NCI-H2081 treated with DMSO at 0.1 percent for 48 hours (cell line): ENCODE measurements at places on chromosomes 2 and 18.

DNA sequence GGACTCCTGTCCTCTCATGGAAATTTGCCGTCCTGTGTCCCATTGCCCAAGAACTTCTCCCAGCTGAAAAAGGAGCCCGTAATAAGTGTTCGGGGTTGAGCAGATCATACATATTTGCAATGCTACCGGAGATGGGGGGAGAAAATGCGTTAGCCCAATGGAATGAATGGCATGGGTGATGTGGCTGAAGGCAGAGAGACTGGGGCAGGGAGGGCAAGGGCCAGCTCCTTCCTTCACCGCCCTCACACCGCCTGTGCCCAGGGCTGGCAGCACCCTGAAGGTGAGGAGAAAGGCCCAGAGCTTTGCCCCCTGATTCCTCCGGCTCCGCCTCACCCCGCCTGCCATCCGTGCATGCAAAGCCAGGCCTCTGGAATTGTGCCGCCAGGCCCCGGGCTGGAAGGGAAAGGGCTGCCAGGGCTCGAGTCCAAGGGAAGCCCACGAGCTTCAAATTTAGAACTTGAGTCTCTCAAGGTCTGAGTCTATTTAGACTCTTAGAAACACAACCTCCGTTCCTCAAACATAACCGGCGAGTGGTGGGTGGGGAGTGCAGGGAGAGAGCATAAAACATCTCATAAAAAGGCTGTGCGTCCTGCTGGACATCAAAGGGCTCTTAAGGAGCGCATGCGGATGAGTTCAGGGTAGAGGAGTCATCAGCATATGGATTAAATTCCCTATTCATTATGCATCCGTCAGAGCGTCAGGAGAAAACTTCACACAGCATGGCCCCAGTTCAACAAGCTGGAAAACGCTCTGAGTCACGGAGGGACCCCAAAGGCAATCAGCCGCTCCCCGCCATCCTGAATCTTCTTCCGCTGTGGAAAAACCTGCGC, 121.7 kb upstream of the GLI2 start:
- DNase-seq, result no peak

DNA sequence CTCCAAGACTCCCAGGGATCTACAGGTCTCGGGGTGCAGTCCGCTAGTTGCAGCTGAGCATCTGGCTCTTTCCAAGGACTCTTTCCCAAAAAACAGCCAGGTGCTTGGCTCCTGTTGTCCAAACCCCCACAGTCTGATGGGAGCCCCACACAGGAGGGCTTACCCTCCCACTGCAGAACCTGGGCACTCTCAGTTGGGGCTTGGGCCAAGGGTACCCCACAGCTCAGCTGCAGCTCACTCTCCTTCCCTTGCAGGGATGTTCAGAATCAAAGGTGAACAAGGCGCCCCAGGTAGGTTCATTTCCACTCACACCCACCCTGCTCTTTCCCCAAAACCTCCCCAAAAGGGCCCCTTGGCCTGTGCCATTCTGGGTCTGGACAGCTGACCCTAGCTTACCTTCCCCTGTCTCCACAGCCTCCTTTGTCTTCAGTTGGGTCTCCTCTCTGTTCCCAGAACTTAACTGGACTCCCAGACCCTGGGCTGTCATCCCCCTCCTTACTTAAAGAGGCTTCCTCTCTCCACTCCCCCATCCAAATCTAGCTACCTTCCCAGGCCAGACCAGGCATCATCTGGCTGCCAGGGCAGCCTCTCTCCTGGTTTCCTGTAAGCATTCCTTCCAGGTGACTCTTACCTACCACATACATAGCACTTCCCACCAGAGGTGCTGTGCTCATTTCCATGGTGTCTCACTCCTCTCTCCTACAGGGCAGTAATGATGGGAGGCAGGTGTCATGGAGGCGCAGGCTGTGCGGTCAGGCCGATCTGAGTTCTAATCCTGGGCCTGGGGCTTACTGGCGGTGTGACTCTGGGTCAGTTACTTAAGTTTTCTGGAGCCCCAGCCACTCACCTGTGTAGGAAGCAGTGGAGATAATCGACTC, 29.5 kb downstream of the MARCO start:
- DNase-seq, result no peak

GRCh38 chr2:237181844-237182243, 96.2 kb downstream of the COPS8 start:
- DNase-seq, result no peak

- DNase-seq, result no peak
Observed at GRCh38 chr2:175677880-175678279, 324.2 kb downstream of the LNPK start.

DNA sequence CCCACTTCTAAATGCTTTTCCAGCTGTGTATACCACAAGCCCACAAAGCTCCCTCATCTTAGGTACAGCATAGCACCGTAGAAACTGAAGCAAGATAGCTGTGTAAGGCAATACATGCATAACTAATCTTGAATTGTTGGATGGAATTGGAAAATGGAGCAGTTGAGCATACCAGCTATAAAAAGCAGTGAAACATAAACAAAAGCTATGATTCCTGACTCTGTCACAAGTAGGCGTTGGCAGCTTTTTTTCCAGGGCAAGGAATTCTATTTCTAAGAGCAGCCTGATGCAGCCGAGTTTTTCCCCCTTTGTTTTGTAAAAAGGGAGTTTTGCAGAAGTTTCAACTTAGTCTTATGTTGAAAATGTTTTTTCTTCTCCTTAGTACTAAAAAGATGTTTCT, 32.4 kb downstream of the MOGAT1 start:
- no peak for DNase-seq

GRCh38 chr2:233495503-233496496, 70.8 kb downstream of the USP40 start:
- no peak for DNase-seq

DNA sequence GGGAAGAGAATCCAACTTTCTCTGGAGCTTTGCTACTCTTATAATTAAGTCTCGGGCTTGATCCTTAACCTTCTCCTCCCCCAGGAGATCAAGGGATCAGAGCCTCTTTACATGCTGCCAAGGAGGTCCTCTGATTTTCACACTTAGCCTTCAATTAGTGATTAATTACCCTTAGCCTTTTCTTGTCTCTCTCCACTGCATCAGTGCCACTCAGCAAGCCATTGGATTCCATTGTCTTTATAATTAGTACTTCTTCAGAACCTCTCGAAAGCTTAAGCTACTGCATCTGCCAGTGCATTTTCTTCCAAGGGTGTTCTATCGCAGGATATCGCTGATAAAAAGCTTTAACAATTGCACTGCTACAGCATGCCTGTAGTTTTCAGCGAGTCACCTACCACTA, 477.0 kb upstream of the MEIS1 start:
- no peak for DNase-seq

DNA sequence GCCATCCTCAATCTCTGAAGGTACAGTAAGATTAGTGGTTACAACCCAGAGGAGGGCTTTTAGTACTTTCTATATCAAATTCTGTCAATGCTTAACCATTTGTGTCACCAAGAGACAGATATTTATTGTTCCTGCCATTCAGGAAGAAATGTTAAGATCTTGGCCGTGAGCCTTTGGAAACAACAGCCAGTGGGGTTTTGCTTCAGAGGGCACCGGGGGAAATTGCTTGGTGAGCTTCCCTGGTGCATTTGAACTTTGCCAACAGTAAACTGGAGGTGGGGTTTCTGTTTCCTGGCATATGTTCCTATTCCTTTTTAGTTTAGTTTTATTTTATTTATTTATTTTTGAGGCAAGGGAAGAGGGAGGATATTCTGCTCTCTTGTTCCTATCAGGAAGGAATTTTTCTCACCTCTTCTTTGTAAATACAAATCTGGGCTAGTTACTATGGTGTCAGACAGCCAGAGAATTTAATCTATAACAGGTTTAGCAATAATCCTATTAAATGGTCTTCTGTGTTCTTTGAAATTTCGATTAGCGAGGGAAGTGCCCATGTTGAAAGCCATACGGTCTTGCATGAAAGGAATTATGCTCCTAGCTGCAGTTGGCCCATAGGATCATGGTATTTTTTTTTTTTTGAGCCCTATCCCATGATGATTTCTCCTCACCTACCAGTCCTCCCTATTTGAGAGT, 95.7 kb downstream of the MAIP1 start:
- DNase-seq, result no peak

DNA sequence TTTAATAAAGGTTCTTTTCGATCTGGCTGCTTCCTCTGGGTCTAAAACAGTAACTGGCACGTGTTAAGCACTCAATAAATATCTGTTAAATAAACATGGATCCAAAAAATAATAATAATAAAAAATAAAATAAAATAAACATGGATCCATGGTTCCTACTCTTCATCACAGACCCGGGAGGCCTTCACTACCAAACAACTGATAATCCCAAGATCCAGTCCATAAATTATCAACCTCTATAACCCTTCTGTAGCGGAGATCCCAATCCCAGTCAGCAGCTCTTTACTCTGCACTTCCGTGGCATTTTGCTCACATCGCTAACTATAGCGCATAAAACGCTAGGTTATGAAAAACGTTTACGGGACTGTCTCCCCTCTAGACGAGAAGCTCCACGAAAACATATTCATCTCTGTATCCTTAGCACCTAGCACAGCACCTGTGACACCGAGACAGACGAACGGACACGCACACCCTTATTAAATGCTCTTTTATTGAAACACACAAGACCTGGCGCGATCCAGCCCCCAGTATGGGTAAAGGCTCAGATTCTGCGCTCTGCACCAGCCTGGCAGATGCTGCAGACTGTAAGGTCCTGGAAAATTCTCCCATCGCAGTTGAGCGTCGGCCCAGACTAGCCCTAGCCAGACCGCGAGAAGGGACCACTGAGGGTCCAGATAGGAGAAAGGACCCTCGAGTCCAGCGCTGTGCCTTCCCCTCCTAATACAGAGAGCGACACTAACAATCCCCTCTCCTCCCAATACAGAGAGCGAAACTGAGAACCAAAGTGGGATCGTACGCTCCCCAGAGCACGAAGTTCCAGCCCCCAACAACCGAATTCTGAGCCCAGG, 770 bp downstream of the NBAS start:
- DNase-seq, result no peak

- DNase-seq, result no peak
Observed at GRCh38 chr2:182043021-182043420, 57.4 kb downstream of the PPP1R1C start.

DNA sequence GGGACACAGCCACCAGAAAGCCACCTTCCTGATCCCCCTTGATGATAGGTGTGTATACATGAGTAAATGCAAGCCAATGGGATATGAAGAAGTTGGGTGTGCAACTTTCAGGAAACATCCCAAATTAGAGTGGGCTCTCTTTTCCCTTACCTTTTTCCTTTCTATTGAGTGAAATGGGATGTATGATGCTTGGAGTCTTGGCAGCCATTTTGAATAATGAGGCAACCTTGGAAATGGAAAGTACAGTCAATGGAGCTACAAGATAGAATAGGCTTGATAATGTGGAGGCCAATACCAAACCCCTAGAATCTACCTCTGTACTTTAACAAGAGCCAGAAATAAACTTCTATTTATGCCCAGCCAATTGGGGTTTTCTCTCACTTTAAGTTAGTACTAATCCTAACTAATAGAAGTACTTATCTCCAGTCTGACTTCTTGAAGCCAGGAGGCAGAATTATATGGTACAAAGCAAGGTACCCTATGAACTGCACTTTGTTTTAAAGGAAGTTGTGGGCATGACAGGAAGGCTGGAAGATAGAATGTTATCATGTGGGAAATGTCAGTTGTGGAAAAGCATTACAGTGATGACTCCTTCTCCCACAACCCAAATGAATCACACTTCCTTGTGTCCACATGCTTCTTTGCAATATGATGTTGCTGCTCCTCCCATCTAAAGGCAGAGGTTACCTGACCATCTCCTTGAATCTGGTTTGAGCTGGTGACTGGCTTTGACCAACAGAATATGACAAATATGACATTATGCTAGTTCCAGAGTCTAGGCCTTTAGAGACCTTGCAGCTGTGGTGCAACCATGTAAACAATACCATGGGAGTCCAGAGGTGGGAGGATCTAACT, 12.9 kb upstream of the NABP1 start:
- DNase-seq, result no peak

GRCh38 chr2:177239932-177240630, 24.4 kb downstream of the NFE2L2 start:
- no peak for DNase-seq

- no peak for DNase-seq
Observed at GRCh38 chr2:78676921-78677696, 348.4 kb upstream of the REG3G start.

- no peak for DNase-seq
Observed at GRCh38 chr2:95292623-95293260, 4.4 kb upstream of the KCNIP3 start.

GRCh38 chr2:42878581-42878980, 86.2 kb upstream of the HAAO start:
- no peak for DNase-seq
